ENCODE measurements at places on chromosomes 16 and 17. TPM values are rescaled to one million over a fixed set of nuclear protein-coding genes. Genes with fewer than 3 reads are reported as not detected.
A peak's percentile ranks its signal among the peaks of the same experiment; 100 is the strongest.

GRCh38 chr16:67632415-67633172 lies 12.3 kb upstream of the CARMIL2 start:
- no peak for DNase-seq

- DNase-seq: no peak
Observed at GRCh38 chr17:2468270-2468669, 43.4 kb downstream of the METTL16 start.

DNA sequence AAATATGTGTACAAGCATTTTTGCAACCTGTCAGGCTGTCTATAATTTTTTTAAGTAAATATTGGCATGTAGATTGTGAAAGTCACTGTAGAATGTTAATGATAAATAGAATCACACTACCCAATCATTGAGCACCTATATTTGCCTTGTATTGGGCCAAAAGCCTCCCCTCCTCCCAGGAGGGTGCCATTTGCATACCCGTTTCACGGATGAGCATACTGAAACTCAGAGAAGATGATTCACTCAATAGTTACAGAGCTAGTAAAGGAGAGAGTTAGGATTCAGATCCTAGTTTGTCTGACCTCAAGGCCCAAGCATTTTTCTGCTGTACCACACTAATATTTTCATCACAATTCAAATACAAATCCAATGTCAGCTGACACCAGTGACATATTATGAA lies 299.7 kb upstream of the CDH11 start:
- DNase-seq: peak; percentile 5

- DNase-seq: no peak
Observed at GRCh38 chr16:46774743-46775177, 26.6 kb upstream of the MYLK3 start.

DNA sequence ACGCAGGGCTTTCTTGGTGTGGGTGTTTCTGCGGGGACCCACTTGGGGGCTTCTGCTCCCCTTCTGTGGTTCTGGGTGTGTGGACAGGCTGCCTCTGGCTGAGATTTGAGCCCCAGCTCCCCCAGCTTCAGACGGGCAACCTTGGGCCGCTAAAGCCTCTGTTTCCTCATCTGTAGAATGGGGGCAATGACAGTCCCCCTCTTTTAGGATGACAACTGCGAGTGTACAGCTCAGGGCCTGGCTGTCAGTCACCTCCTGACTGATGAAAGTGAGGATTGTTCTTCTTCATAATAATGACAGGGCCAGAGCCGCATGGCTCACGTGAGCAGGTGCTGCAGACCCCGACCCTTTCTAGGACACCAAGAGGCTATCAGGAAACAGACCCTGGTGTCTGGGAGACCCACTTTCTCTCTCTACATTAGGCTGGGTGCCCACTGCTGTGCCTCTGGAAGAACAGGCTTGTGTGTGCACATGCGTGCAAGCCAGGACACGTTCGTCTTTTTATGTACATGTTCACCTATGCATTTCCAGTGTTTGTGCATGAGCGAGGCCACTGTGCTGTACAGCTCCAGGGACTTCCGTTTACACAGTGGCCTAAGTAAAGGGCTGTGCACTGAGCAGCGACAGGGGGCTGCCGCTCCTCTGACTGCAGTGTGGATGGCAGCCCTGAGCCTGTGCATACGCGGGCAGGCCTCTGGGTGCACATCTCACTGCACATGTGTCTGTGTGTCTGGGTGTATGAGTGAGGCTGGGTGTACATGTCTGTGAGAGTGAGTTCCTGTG lies 4.6 kb downstream of the SPNS3 start:
- no peak for DNase-seq

DNA sequence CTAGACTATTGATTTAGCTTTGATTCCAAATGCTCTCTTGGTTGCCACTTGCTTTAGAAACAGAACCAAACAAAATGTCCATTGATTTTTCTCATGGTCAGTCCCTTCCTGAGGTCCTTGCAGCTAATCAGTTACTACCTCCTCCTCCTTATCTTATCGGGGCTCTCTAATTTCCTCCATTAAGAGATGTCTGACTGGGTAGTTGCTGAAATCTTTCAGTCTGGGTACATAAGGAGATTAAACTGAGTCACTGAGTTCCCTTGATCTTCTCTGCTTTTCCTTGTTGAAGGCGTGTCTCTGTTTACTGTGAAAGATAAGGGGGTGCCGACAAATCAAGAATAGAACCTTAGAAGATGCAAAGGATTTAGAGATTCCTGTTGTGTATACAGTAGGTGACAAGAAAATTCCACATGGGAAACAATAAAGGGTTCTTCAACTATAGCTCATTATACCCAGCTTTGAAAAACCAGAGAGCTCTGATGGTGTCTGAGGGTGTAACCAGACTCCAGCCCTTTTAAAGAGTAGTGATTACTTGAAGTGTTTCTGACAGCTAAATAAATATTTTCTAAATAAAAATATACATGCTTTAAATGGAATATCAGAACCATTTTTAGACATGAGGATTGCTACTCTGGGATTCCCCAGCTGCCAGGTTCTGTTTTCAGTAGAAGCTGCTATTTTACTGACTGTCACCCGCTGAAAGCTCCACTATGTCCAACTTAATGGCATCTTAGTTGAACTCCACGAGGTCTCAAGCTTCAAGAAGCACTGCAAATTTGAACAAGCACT lies 791.3 kb upstream of the SOX9 start:
- DNase-seq: no peak

DNA sequence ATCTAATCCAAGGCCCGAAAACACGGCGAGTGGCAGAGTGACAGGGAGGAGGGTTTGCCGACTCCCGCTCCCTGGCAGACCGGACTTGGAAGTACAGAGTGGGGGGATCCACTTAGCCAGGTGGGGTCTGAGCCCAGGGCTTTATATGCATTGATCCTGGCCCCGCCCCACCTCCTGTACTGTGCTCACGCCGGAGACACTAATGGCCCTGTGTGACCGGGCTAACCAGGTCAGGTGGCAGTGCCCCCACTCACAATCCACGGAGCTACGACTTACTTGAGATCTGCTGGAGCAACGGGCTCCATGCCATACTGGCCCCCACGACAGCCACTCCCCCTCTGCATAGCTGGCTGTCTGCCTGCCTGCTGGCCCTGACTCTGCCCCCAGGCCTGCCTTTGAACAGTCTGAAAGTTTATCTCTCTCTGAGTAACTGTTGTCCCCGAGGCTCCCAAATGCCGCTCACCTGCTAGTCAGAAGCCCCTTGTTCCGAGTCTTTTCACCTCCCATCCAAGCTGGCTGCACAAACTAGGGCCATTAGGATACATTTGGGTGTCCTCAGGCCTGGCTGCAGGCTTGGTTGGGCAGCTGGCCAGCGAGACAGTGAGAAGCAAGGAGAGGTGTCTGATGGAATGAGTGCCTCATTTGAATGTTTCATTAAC lies 28.0 kb downstream of the CACNA1G start:
- no peak for DNase-seq

The ENGASE gene
- total RNA-seq: 11.7 TPM

DNA sequence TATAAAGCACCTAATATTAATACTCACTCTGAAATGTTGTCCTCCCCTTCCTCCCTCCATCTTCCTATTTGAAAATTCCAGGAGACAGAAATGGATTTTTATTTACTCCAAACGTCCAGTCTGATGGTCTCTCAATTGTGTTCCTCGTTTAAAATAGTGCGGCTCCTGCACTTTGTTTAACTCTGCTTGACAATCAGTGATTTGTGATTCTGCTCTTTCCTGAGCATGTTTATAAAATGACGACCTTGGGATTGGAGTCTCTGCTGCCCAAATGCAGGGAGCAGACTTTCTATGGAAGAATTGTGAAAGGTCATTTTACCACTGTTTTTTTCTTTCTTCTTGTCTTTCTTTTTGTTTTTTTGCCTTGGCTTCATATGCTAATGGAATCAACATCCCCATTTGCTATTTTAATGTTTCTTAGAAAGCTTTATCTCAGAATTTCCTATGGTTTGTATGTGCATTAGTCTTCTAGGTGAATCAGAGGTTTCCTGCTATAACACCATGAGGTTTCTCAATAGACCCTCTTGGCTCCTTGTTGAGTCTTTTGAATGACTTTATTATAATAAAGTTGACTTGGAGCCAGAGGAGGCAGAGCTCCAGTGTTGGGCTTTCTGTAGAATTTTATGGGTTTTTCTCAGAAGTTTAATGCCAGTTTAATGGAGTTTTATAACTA lies 376.5 kb downstream of the CDH11 start:
- no peak for DNase-seq

The IRX3 gene
- 84.1 TPM for total RNA-seq

The HYDIN gene
- total RNA-seq: not detected

The KRT12 gene
- not detected for total RNA-seq

The FBXW10 gene
- not detected for total RNA-seq

The G6PC1 gene
- total RNA-seq: not detected

The TEKT5 gene
- not detected for total RNA-seq

GRCh38 chr16:77574867-77575624 lies 140.2 kb upstream of the ADAMTS18 start:
- DNase-seq: no peak

The ALG1 gene
- 75.0 TPM for total RNA-seq

- DNase-seq: no peak
Observed at GRCh38 chr16:57817680-57818079, 15.4 kb upstream of the KIFC3 start.
